Hair follicle dermal papilla cell (primary cell): ENCODE measurements at places on chromosomes 7 and 10. TPM values are rescaled to one million over a fixed set of nuclear protein-coding genes. Genes with fewer than 3 reads are reported as not detected.

The WDFY4 gene
- total RNA-seq = not detected in 2 replicates

The MYH16 gene
- total RNA-seq = not detected in 2 replicates

The EPHB6 gene
- total RNA-seq = 6.7 and 13.4 TPM in 2 replicates

The VAX1 gene
- not detected in 2 replicates for total RNA-seq

The SPDYE1 gene
- total RNA-seq = under 0.01 TPM in 1 of 2 replicates, not detected in the other

The SNCG gene
- 1.5 and 3.2 TPM in 2 replicates for total RNA-seq

The RARRES2 gene
- total RNA-seq = not detected in 2 replicates

The CFAP70 gene
- total RNA-seq = 1.2 and 1.3 TPM in 2 replicates

The POU6F2 gene
- total RNA-seq = not detected in 2 replicates

The LRRD1 gene
- total RNA-seq = 0.16 TPM in 1 of 2 replicates, not detected in the other

The NPY gene
- total RNA-seq = not detected in 2 replicates

The HTR5A gene
- total RNA-seq = not detected in 2 replicates

The SPDYE16 gene
- 0.16 TPM in 1 of 2 replicates, not detected in the other for total RNA-seq

The PIK3CG gene
- not detected in 2 replicates for total RNA-seq

The GATA3 gene
- not detected in 2 replicates for total RNA-seq

The HMX3 gene
- not detected in 2 replicates for total RNA-seq

The DYDC2 gene
- total RNA-seq = not detected in 2 replicates

The MASTL gene
- 9.0 and 10.4 TPM in 2 replicates for total RNA-seq

The UCMA gene
- total RNA-seq = not detected in 2 replicates

The CPVL gene
- total RNA-seq = 0.49 and 1.3 TPM in 2 replicates

The CYP3A4 gene
- total RNA-seq = not detected in 2 replicates

The EBLN1 gene
- total RNA-seq = not detected in 2 replicates

The SPDYE2 gene
- total RNA-seq = not detected in 2 replicates

The CALHM1 gene
- total RNA-seq = not detected in 2 replicates

The AGR2 gene
- not detected in 2 replicates for total RNA-seq

The HKDC1 gene
- 0.16 and 0.24 TPM in 2 replicates for total RNA-seq

The ACTL6B gene
- total RNA-seq = not detected in 2 replicates

The TFPI2 gene
- total RNA-seq = 1.9 and 2.8 TPM in 2 replicates

The MSS51 gene
- total RNA-seq = 2.9 TPM in 2 replicates

The ATOH7 gene
- total RNA-seq = not detected in 2 replicates

The INSYN2A gene
- 0.16 and 0.24 TPM in 2 replicates for total RNA-seq

The DRGX gene
- not detected in 2 replicates for total RNA-seq

The TNKS2 gene
- total RNA-seq = 55.0 and 61.7 TPM in 2 replicates

The FKBP6 gene
- total RNA-seq = not detected in 2 replicates

The GRM3 gene
- total RNA-seq = not detected in 2 replicates

The ECHDC3 gene
- 9.4 and 22.7 TPM in 2 replicates for total RNA-seq

The BTBD16 gene
- not detected in 2 replicates for total RNA-seq

The PNLIP gene
- not detected in 2 replicates for total RNA-seq

The VPS26A gene
- 24.8 and 32.0 TPM in 2 replicates for total RNA-seq

The CC2D2B gene
- total RNA-seq = under 0.01 and 0.32 TPM in 2 replicates

The CYP2E1 gene
- total RNA-seq = 1.3 and 1.5 TPM in 2 replicates

The MSMB gene
- not detected in 2 replicates for total RNA-seq

The MACC1 gene
- total RNA-seq = 0.16 and 0.24 TPM in 2 replicates

The FAM25C gene
- not detected in 2 replicates for total RNA-seq

The LRIT1 gene
- total RNA-seq = not detected in 2 replicates

The GJC3 gene
- total RNA-seq = not detected in 2 replicates

The CASP7 gene
- total RNA-seq = 27.4 and 31.6 TPM in 2 replicates

The AUTS2 gene
- 22.3 and 25.2 TPM in 2 replicates for total RNA-seq

The ADAM12 gene
- 102 and 168 TPM in 2 replicates for total RNA-seq

The SLC16A9 gene
- under 0.01 TPM in 1 of 2 replicates, not detected in the other for total RNA-seq
